NCI-H1436 (cell line): ENCODE measurements at places on chromosomes 7 and 10.

- DNase-seq: no peak
Observed at GRCh38 chr10:19825700-19826099, 9.5 kb downstream of the PLXDC2 start.

- DNase-seq: no peak
Observed at GRCh38 chr10:6036861-6037321, 25.3 kb downstream of the IL2RA start.

- no peak for DNase-seq
Observed at GRCh38 chr7:116897661-116898060, 35.3 kb downstream of the CAPZA2 start.

DNA sequence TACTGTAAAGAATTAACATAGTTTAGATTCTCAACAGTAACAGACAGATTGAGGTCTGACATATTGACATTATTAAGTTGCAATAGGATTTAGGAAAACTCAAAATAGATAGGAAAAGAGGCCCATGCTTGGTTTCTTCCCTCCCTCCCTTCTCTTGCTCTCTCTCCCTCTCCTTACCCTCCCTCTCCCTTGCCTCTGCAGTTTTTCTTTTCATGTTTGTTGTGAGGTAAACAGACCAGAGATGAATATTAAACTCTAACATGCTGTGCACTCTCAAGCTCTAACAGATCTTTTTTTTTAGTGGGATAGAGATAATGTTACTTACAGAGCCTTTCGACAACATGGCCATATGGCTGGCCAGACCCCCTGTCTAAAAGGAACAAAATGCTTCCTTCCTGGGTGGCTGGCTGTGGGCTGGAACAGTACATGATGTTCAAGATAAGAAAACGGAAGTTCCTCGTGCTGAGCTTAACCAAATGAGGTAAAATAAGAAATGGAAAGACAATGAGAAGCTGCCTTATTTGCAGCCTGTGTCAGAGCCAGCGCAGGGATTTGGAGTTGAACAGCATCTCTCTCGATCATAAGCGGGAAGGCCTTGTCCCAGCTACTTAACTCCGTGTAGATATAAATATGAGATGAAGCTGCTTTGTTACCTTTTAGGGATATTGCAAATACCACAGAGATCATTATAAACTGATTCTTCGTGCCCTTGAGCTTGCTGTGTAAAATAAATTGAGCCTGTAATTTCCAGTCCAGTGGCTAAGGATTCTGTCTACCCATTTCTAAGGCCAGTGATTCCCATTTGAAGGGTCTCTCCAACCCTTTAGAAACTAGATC lies 391.9 kb upstream of the NPVF start:
- DNase-seq: no peak

DNA sequence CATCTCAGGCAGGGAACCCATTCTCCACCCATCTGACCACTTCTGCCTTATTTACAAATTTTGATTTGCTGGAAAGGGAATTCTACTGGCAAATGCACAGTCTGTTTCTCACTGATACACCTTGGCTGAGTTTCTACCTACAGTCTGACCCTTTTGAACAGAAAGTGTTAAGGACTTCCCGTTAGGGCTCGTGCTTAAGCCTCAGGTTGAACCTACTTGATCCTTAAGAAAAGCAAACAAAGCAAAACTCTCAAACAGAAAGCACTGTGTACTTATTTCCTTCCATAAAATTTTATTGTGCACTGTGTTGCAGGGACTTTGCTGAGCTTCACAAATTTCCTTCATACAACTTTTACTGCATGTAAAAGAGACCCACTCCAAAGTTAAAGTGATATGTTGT lies 367.8 kb downstream of the NRG3 start:
- no peak for DNase-seq

DNA sequence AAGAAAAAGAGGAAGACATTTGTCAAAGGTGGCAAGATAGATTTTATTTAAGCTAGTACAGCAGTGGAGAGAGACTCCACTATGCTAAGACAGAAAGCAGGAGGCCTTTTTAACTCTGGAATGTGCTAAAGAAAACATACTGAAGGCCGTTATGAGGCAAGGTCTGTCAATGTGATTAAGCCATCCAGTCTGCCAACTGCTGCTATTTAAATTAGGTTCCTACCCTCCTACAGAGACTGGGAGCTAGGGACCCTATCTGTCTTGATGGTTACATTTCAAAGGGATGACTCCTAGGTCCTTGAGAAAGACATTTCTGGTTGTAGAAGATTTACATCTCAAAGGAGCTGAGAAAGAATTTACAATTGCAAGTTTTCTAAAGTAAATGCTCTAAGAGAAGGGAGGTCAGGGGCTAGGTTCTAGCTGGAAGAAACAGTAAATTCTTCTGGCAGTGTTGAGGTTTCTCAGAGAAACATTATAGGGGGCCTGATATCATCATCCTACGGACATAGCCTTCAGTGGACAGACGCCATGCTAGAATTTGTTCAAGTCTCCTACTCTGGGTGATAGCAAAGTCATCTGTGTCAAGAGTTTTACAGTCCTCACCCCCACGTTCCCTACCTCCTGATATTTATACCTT lies 211.6 kb downstream of the PHF14 start:
- DNase-seq: no peak

DNA sequence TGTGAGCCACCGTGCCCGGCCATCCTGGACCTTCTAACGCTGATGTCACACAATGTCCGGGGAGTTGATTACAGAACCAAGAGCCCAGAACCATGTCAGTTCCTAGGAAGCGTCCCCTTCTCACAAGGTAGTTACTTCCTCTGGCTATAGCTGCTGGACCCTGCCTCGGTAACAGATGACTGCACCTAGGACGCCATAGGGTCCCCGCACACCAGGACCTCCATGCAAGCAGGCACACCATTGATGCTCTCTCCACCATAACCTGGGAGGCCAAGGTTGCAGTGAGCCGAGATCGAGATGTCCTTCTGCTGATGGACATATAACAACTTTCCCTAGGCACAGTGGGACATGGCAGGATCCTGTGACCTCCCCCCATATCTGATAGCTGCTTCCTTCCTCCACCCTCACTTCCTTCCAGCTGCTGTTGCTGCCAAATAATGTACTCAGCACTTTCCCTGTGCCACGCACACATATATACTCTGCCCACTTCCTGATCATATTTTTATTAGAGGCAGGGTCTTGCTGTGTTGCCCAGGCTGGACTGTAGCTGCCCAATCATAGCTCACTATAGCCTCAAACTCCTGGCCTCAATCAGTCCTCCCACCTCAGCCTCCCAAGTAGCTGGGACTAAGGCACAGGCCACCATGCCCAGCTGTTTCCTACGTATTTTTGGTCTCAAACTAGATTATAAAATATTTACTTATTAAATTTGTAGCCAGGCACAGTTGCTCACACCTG lies 3.5 kb upstream of the SNX8 start:
- DNase-seq: no peak

- no peak for DNase-seq
Observed at GRCh38 chr10:34884272-34884952, 69.3 kb upstream of the PARD3 start.

DNA sequence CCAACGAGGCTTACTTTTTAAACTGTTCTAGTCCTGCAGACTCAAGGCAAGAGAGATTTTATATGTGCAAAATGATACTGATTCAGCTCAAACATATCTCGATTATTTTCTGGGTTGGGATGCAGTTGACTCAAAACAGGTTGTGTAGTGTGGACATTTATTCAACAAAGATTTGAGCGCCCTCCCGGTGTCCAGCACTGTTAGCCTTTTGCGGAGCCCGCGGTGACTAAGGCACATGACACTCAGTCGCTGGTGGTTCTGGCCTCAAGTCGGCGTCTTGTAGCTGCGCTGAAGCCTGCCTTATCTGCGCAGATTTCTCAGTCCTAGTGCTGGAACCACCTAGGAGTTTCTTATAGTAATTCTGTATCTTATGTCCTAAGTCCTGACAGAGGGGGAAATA lies 938 bp upstream of the CADPS2 start:
- peak; percentile 40 for DNase-seq

GRCh38 chr10:128312250-128312649 lies 186.0 kb upstream of the MKI67 start:
- no peak for DNase-seq

GRCh38 chr7:37385787-37386186 lies 62.9 kb downstream of the ELMO1 start:
- DNase-seq: no peak

GRCh38 chr7:6151994-6152735 lies 120.3 kb downstream of the CYTH3 start:
- DNase-seq: no peak

GRCh38 chr10:97861924-97862323 lies 12.3 kb downstream of the GOLGA7B start:
- no peak for DNase-seq

GRCh38 chr10:71473671-71474599 lies 77.2 kb downstream of the CDH23 start:
- DNase-seq: no peak

DNA sequence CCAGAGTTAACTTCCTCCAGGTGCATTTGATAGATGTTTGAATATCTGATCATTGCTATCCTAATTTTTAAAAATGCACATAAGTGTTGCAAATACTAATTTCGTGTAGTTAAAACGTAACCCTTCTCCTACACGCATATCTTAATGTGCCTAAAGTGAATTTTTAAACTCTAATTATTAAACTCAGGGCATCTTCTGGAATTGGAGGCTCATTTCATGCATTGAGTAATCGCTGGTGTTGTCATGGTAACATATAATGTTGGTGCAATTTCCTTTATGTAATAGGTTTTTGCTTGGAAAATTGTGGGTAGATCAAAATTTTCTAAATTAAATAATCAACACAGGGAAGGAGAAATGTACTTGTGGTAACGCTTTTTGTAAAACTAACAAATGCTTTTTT lies 56.2 kb downstream of the ARMC3 start:
- DNase-seq: no peak

DNA sequence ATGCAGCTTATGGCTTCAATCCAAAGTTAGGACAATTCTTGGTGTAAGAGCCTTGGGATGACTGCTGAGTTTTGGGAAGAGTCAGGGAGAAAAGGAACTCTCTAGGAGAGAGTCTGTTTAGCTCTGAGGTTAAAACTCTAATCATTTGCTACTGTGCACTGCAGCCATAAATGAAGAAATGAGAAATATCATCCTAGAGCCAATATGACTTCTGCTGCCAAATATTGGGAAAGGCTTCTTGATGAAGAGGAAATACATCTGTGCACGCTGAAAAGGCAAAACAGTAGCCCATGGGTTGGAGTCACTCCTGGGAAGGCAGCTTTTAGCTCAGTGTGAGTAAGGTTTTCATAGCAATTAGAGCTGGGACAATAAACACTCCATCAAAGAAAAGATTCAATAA lies 308.8 kb downstream of the SFMBT2 start:
- DNase-seq: no peak

DNA sequence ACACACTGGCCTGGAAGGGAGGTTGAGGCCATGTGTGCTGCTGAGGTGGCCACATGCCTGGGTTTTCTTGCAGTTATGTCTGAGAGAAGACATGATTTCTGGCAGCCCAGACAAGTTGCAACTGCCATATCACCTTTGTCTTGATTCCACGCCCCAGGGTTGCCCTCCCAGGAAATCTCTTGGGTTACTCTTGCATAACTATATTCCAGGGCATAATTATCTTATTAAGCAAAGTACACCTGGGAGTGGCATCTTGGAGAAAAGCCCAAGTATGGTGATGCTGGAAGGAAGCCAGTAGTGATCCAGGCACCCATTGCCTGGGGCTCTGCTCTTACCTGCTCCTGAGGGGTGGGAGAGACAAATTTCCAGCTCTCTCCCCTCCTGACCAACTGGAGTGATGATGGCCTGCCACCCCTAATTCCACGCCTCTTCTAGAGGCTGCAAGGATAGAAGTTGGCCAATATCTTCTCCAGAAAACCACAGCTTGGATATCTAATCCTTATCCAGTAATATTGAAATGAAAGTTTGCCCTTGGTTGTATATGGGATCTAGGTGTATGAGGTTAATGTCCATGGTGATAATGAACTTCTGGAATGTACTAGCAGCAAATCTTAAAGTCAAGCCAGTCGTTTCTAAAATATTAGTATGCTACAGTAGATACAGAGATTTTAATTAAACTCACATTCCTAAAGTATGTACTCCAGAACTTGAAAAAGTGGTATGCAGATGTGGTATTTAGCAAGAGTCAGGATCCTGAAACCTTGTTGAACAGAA lies 5.0 kb downstream of the AKR1B10 start:
- no peak for DNase-seq

GRCh38 chr10:12333380-12334185 lies 15.8 kb upstream of the CAMK1D start:
- peak; percentile 38 for DNase-seq

- no peak for DNase-seq
Observed at GRCh38 chr7:43942997-43943396, 16.8 kb downstream of the UBE2D4 start.

GRCh38 chr10:86872757-86873156 lies 84.7 kb downstream of the MMRN2 start:
- DNase-seq: no peak

DNA sequence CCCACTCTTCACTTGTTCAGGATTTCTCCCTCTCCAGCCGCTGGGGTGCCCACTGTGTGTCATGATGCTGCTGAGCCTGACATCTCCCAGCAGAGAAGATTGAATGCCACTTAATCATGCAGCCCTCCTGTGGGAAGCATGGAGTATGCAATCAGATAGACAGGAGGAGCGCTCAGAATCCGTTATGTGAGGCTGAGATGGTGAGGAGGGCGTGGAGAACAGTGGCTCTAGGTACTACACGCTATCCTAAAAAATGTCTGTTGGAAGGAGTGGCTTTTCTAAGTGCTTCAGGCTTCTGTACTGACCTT lies 334.3 kb downstream of the LRMDA start:
- DNase-seq: no peak

- DNase-seq: no peak
Observed at GRCh38 chr7:150989456-150989855, 1.4 kb upstream of the NOS3 start.

- no peak for DNase-seq
Observed at GRCh38 chr10:49053053-49053997, 62.0 kb downstream of the VSTM4 start.

GRCh38 chr7:95011146-95011928 lies 103.9 kb downstream of the PPP1R9A start:
- DNase-seq: no peak

DNA sequence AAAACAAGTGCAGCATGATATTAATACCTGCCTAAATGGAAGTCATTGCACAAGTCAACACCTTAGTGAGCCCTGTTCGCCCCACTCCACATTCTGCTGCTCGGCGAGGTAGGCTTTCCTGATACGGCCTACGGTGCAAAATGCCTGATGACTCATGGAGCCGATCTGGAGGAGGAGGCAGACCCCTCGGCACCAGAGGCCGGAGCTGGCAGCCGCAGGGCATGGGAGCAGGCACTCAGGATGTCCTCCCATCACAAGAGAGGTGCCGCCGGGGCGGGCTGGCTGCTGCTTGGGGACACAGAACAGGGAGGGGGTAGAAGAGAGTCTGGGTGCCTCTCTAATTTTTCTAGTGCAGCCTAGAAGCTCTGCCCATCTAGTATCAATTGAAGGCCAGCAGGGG lies 418.5 kb upstream of the MGMT start:
- DNase-seq: no peak
